ENCODE measurements at places on chromosomes 7 and 10. TPM values are rescaled to one million over a fixed set of nuclear protein-coding genes. Genes with fewer than 3 reads are reported as not detected.

Gene AKR1C4
- total RNA-seq: 255 TPM

- no peak overlapping the region for H3K27ac ChIP-seq
- H3K27me3 ChIP-seq: no peaks in the 10 kb centered on the region
- no peak for DNase-seq
- H3K4me3 ChIP-seq: no peak overlapping the region
- H3K4me1 ChIP-seq: no peaks in the 10 kb centered on the region
Measured at GRCh38 chr7:118104812-118105441, 79.0 kb upstream of the LSM8 start.

GRCh38 chr7:106285855-106286492 lies 1.2 kb upstream of the NAMPT start:
- no peak for DNase-seq
- H3K4me3 ChIP-seq: peak overlapping the region; percentile 58
- peaks cover 8% of the 10 kb centered on the region for H3K4me1 ChIP-seq

DNA sequence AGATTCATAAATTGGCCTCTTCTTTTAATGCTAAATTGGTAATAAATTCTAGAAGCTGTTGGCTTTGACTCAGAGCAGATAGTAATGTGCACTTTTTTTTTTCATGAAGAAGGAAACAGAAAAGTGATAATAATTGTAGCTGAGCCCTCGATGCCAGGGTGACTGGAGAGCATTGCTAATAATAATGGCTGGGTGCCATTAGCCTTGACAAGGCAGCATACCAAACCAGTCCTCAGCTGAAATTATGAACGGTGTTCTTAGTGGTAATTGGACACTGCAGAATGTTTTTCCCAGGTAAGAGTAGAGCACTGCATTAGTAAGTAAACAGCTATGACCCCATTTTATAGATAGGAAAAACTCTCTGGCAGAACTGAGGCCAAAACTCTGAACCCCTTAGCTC lies 18.9 kb downstream of the PLEKHA8 start:
- H3K4me1 ChIP-seq: no peaks in the 10 kb centered on the region
- DNase-seq: no peak
- H3K36me3 ChIP-seq: peaks cover 6% of the 10 kb centered on the region
- H3K4me3 ChIP-seq: no peak overlapping the region

Gene GIMAP6
- 4.7 TPM for total RNA-seq

- H3K36me3 ChIP-seq: no peaks in the 10 kb centered on the region
- no peak overlapping the region for H3K27ac ChIP-seq
- H3K27me3 ChIP-seq: no peaks in the 10 kb centered on the region
- DNase-seq: no peak
Measured at GRCh38 chr7:106566196-106566595, 94.8 kb downstream of the CCDC71L start.
